Esophagus muscularis mucosa (tissue), 4 donors: ENCODE measurements at places on chromosomes 1 and 21.

GRCh38 chr1:156356875-156357534, 12.0 kb upstream of the RHBG start:
- peaks cover 9% of the 10 kb centered on the region for H3K27me3 ChIP-seq
- no peak for DNase-seq
- H3K4me1 ChIP-seq: peaks cover 5% of the 10 kb centered on the region
- H3K27ac ChIP-seq: no peak overlapping the region

GRCh38 chr1:9169601-9170137, 40.8 kb upstream of the GPR157 start:
- H3K27me3 ChIP-seq: no peaks in the 10 kb centered on the region
- no peak for DNase-seq
- H3K36me3 ChIP-seq: no peaks in the 10 kb centered on the region

- no peak for DNase-seq
- H3K4me1 ChIP-seq: peaks cover 23% of the 10 kb centered on the region
- peaks cover 96% of the 10 kb centered on the region for H3K27me3 ChIP-seq
- no peak overlapping the region for H3K4me3 ChIP-seq
Observed at GRCh38 chr1:46492269-46492853, 2.7 kb downstream of the DMBX1 start.

- H3K27me3 ChIP-seq: no peaks in the 10 kb centered on the region
- no peaks in the 10 kb centered on the region for H3K4me1 ChIP-seq
- no peak for DNase-seq
- H3K4me3 ChIP-seq: no peak overlapping the region
Observed at GRCh38 chr1:244002721-244003120, 48.4 kb upstream of the ZBTB18 start.

- H3K4me1 ChIP-seq: no peaks in the 10 kb centered on the region
- no peaks in the 10 kb centered on the region for H3K27me3 ChIP-seq
- no peak for DNase-seq
- no peak overlapping the region for H3K27ac ChIP-seq
Observed at GRCh38 chr21:18191139-18191538, 53.5 kb upstream of the CHODL start.
